ENCODE measurements at places on chromosomes 11 and 22.

GRCh38 chr22:26545827-26546226, 33.6 kb upstream of the TFIP11 start:
- DNase-seq = no peak

GRCh38 chr22:48342016-48342415, 1485.7 kb downstream of the BRD1 start:
- no peak for DNase-seq

GRCh38 chr11:3959903-3960265, 104.4 kb downstream of the STIM1 start:
- no peak for DNase-seq

GRCh38 chr11:662689-663274, 25.7 kb downstream of the DRD4 start:
- DNase-seq = no peak

DNA sequence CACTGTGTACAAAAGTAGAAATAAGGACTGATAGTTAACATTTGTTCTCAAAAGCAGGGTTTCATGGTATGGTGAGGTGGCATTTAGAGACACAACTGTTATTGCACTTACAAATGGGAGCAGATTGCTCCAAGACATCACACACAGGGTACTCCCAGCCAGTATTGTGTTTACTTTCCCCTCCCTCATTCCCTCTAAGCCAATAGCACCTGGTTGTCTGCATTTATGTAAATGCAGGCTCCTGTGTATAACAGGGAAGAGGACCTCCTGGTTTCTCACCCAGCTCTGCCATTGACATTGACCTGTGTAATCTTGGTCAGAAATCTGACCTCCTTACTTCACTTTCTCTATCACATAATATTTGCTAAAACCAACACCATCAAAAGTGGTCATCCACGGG, 154.4 kb downstream of the NAV2 start:
- DNase-seq = no peak

DNA sequence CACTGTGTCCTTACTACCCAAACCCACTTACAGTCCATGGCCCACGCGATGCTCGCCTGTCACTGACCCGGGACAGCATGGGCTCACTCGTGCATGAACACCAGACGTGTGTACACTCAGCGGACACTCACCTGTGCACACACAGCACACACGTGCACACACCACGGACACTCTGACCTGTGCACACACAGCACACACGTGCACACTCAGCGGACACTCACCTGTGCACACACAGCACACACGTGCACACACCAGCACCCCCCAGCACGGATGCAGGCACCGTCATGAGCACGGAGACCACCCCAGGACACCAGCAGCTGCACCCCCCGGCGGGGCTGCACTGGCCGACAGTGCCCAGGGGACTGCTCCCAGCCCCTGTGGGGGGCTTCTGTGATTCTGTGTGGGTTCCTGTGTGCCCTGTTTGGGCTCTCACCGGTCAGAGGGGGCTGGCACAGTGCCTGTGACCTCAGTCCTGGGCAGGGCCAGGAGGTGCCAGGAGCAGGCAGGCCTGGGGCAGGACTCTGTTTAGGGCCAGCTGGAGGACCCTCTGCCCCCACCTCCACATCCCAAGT, 20.2 kb downstream of the CRELD2 start:
- no peak for DNase-seq
